Effector CD8-positive, alpha-beta T cell (primary cell): ENCODE measurements at places on chromosomes 7 and 10.

- no peak for DNase-seq
Measured at GRCh38 chr10:66925896-66926715, at the start of gene LRRTM3. LRRTM3 (plus strand) TSS chr10:66926036.

- no peak for DNase-seq
Measured at GRCh38 chr10:8300925-8301324, 246.4 kb downstream of the GATA3 start.

DNA sequence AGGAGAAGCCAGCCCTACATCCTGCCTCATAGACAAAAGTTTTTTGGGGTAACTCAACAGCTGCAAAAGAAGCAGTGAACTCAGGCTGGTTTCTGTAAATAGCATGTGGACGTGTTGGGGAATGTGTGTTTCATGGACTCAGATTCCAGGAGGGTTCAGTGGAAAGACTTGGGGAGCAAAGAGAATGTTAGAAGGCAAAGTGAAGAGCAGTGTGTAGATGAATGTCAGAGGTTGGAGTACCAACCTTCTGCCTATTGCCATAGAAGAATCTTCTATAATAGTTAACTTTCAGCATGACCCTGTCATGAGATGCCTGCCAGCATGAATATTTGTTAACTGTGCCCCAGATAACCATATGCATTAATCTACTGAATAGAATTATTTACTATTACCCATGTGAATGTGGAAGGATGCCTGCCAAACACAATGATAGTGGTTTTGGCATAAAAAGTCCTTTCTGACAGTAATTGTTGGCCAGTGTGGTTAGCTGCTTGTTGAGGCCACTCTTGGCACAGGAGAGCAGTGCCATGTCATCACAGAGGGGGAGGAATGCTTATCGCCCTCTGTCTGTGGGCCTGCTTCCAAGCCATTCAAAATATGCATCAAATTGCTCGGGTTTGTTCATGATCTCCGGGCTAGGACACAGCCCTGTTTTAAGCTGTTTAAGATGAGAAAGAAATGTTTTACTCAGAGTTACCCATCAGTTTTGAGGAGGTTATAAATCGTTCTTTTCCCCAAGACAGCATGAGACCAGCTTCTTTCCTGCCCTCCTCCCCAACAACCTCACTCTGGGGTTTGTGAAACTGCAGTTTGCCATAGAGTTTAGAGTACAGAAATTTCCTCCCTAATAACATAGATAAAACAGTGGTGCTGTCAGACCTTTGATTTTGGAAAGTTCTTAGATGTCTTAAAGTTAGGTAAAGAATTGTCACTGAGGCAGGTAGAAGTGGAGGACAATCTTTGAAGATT, 165.3 kb downstream of the WNT2 start:
- no peak for DNase-seq

DNA sequence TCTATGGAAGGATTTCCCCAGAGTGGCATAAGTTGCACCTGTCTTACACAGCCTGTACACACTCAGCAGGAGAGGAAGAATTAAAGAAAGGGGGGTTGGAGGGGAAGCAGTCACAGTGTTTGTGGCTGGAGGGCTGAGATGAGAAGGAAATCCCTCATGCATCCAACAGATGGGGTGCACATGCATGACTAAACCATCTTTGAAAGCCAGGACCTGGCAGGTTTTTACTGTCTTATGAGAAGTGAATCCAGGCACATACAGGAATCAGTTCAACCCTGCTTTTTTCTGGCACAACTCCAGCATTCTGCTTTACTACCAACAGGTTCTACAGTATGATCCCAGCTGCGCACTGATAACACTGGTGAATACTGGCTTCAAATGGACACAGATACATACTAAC, 107.7 kb downstream of the CACNA2D1 start:
- DNase-seq, result no peak

DNA sequence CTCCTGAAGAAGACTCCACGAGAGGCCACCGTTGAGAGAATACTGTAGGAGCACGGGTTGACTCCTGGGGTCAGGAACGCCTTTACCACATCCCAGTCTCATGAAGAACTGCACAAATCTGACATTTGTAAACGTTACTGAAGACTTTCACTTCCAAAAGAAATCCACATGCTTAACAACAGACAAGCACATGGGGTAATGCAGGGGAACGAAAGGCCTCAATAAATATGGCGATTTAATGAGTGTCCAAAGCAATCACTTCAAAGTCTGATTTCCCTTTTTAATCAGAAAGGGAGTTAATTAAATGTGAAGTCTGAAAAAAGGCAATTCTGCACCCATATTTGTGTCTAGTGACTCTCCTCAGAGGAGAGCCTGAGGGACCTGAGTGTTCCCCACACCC, 94.3 kb upstream of the SLC26A5 start:
- no peak for DNase-seq

GRCh38 chr7:132709971-132710567, 133.8 kb upstream of the PLXNA4 start:
- DNase-seq, result no peak
